Stimulated activated CD8-positive, alpha-beta memory T cell treated with anti-CD3 and anti-CD28 coated beads, Interleukin-7, amount 100 ng/mL, for 1 hour (primary cell): ENCODE measurements at places on chromosomes 1 and 21.

- no peak for DNase-seq
Measured at GRCh38 chr1:11622398-11622797, 31.8 kb downstream of the FBXO2 start.

DNA sequence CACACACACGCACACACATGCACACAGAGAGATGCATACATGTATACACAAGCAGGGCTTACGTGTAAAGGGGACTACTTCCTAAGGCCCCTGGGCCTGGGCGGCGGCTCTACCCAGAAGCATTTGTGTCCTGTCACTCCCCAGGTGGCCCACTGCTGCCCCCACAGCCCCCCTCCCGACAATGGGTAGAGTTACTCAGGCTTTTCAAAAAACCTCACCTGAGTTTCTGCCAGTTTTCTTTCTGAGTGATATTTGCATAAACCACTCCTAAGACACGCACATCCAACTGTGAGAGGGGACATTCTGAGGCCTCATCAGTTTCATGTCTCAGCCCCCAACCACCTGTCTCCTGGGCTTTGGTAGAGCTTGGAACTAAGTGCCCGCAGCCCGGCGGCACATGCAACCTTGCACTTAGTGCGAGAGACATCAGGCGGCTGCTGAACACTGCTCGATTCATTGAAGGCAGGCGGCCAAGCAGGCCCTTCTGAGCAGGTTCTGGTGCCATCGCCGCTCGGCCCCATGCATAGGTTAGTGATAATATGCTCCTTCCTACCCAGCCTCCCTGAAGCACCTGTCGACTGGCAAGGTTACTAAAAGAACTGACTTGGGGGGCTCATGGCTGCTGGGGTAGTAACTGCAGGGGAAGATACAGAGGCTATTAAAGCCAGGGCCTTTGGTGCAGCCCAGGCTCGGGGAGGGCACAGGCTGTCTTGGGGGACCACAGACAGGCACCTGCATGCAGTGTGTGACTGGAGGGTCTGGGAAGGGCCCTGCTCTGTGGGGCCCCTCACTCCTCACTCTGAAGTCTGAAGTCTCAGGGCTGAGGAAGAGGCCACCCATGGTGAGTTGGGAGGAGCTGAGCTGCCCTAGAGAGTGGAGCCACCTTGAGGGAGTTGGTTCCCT lies 364.2 kb upstream of the VAMP3 start:
- no peak for DNase-seq

DNA sequence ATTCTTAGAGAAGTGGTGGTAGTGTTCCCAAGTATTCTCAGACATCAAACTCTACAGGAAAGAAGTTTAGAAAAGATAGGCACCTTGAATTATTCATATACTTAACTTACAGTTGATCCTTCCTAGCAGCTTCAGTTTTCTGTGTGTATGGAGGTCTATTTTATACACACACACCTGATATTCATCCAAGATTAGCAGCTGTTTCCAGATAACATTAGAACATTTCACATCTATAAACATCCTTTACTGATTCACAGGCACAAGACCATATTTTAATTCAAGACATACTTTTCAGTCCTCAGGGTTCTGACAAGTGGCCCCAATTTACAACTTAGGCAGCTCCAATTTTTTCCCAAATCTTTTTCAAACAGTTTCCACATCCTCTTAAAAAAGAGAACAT lies 287.8 kb upstream of the USP25 start:
- DNase-seq, result no peak

- no peak for DNase-seq
Measured at GRCh38 chr1:241275981-241276380, 81.0 kb downstream of the RGS7 start.

GRCh38 chr1:191993549-191993948 lies 164.7 kb upstream of the RGS18 start:
- no peak for DNase-seq
